Inflammatory macrophage (primary cell): ENCODE measurements at places on chromosomes 5 and 9.
A peak's percentile ranks its signal among the peaks of the same experiment; 100 is the strongest.

DNA sequence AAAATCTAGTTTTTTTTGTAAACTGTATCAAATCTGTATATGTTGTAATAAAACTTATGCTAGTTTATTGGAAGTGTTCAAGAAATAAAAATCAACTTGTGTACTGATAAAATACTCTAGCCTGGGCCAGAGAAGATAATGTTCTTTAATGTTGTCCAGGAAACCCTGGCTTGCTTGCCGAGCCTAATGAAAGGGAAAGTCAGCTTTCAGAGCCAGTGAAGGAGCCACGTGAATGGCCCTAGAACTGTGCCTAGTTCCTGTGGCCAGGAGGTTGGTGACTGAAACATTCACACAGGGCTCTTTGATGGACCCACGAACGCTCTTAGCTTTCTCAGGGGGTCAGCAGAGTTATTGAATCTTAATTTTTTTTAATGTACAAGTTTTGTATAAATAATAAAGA is 24.3 kb downstream of the HMGCR start:
- DNase-seq: no peak

GRCh38 chr9:121645853-121646807 is 5.3 kb upstream of the DAB2IP start:
- DNase-seq: no peak

DNA sequence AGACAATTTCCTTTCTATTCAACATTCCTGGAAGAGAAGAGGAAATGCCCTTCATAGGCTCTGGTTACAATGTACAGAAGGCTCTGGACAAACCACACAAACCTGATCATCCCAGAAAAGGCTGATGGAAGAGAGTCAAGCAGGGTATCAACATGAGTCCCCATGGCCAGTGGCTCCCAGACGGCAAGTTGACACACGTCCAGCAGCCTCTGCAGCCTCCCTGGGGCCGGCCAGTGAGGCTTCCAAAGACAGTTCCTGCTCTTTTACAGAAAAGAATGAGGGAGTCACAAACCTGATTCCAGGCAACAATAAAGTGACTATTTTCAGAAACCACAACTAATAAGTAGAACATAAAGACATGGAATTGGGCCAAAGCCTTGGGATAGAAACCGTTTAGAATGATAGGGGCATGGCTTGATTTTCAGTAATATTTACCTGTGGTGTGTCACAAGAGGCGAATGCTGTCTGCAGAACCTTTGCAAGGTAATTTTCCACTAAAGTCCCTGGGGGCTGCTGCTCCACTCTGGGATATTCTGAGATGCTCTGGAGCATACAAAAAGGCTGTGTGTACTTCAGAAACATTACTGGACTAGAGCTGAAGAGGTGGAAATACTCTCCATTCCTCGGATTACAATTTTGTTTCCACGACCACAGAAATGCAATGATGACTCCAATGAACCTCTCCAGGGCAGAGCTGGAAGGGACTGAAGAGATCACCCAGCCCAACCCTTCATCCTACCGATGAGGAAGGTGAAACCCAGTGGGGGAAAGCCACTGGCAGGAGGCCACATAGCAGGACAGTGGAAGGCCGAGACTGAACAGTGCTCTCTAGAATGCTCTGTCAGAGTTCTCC is 10.4 kb downstream of the MED27 start:
- DNase-seq: no peak

GRCh38 chr5:158958021-158958994 is 141.4 kb downstream of the EBF1 start:
- DNase-seq: no peak

- no peak for DNase-seq
Observed at GRCh38 chr5:112418659-112419163, 366 bp downstream of the EPB41L4A start.

DNA sequence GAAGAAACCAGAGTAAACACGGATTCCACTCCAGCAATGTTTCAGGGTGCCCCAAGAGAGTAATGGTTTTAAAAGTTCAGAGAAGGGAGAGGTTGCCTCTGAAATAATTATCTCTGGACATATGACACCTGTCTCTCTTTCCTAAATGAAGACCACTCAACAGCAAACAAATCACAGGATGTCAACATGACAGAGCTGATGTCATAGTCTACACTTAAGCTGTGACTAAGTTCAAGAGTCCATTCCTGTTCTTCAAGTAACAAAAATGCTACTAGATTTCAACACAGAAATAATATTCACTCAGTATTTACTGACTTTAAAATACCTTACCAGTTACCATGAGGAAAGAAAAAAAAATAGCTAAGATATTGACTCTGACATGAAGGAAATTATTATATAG is 44.7 kb upstream of the SLC30A5 start:
- no peak for DNase-seq

- DNase-seq: no peak
Observed at GRCh38 chr9:108397286-108397685, 458.5 kb downstream of the ACTL7B start.

GRCh38 chr5:80409367-80409966 is 1.6 kb downstream of the ZFYVE16 start:
- DNase-seq: peak; percentile 42

DNA sequence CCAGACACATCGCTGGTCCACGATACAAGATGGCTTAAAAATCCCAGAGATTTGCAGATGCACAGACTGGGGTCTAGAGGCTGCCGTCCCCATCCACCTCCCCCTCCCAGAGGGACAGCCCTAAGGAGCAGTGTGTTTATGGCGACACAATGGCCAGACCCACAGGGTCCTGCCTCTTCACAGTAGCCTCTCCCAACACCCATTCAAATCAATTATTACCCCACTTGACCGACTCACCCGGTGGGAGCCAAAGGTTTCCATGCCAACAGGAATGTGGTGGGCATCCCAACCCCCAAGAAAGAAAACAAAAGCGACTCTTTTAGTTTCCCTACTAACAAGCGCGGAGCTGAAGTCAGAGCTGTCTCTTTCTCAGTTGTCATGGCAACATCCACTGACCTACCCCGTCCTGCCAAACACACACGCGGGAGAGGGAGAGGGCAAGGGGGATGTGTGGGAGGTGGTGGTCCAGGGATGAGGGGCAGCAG is 209.0 kb downstream of the TTLL11 start:
- no peak for DNase-seq

DNA sequence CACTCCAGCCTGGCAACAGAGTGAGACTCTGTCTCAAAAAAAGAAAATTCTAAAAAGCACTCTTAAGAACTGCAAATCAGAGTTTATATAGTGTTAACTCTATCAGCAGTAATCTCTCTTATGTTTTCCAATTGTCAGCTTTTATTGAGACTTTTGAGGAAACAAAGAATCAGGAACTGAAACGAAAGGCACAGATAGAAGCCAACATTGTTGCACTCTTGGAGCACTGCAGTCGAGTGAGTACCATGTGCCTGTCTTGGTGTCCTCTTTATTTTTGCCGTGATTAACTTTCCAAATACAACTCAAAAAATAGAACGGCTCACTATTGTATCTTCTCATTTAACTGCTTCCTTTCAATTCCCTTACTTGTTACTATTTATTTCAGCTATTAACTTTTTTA is 41.7 kb upstream of the LRRC19 start:
- DNase-seq: peak; percentile 46

DNA sequence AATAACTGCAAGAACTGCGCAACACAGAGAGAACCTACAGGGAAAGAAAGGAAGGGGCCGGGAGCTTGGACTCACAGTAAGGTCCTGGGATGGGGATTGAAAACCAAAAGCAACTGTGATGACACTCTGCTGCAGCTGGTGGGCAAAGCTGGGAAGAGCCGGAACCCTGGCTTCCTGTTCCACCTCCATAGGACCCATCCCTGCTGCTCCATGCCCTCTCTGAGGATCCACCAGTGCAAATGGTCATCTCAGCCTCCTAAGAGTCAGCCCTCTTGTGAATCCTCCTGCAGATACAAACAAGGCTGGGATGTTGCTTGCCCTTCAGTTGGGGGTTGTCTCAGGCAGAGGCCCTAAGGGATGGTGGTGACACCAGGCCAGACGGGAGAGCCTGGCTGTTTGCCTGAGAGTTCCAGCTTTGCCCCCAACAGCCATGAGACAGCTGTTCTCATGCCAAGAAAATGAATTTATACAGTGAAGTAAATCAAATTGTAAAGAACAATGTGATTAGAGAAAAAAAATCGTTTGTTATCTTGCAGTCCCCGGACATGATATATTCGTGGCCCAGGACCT is 90.8 kb downstream of the TENT4A start:
- DNase-seq: no peak

GRCh38 chr9:127395497-127396252 is 1.3 kb upstream of the SLC2A8 start:
- DNase-seq: peak; percentile 56

DNA sequence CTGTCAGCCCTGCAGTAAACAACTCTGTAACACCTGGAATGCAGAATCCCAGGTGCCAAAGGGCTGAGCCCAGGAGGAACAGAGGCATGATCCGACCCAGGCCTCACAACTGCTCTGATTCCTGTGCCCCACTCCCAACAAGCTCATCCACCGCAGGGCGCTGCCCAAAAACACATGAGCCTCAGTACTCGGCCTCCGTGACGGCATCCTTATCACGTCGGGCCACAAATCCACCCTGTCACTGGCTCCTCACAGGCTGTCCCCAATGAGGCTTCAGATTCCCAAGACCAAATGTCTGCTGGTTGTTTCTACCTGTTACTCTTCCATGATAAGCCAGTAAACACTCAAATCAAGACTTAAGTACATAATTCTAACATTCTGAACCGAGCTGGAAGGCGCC is 15.2 kb downstream of the QSOX2 start:
- no peak for DNase-seq
